ELR (cell line): ENCODE measurements at places on chromosomes 5 and 9.
A peak's percentile ranks its signal among the peaks of the same experiment; 100 is the strongest.

DNA sequence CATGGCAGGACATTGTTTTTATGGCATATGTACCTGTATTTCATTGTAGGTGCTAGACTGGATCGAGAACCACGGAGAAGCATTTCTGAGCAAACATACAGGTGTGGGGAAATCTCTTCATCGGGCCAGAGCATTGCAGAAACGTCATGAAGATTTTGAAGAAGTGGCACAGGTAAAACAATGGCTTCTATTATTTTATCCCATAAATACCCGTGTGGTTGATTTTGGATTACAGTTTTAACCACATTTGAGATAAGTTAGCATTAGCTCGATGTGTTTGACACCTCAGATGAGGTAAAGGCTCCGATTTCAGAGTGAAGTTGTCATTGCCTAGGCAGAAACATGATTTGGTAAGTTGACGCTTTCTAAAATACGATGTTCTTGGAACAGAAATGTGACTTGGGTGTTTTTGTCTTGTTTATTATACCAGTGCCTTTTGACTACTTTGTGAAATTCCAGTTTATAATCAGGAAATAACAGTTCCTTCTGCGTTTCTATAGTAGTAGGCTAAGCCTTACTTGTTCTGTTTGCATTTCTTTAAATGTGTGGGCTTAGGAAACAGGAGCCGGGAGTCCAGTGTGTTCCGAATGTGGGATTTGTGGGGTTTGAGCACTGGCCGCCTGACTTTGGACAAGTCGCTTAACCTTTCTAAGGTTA is 187.7 kb downstream of the TRIO start:
- no peak for DNase-seq

DNA sequence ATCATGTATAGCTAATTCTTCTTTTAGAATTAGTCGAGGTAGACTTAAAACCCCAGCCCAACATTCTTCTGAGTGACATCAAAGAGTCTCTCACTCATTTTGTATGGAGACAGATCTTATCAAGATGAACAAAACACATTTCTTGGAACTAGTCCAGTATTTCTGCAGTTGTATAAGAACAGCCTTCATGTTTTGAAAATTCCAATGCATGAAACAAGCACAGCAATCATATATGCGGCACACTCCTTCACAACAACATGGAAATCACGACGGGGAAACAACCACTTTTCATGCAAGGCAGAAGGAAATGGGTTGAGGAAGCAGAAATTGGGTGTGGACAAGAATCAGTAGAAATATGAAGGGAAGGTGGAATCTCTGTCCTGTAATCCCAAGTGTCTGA is 113.8 kb downstream of the PLK2 start:
- DNase-seq = no peak

DNA sequence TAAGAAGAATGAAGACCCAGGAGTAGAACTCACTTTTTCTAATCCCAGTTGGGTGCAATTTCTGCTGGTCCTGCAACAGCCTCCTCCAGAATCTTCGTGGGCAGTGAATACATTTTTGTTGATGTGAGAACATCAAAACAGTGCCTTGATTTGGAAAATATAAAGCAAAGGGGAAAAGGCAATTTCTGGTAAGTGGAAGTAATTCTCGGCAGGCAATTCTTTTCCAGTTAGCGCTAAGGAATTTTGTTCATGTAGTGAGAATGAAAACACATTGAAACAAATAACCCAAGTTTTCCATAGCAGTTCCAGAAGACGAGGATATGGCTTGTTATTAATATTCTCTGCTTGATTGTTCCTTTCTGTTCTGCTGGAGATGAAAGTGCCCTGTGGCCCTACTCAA is 178.7 kb downstream of the SPATA31D1 start:
- no peak for DNase-seq

- peak; percentile 57 for DNase-seq
Observed at GRCh38 chr5:138138949-138139780, at the start of gene NME5. Gene NME5, minus strand, starts transcription at chr5:138139428. Its CDS starts 648 bp downstream, at chr5:138138780.

DNA sequence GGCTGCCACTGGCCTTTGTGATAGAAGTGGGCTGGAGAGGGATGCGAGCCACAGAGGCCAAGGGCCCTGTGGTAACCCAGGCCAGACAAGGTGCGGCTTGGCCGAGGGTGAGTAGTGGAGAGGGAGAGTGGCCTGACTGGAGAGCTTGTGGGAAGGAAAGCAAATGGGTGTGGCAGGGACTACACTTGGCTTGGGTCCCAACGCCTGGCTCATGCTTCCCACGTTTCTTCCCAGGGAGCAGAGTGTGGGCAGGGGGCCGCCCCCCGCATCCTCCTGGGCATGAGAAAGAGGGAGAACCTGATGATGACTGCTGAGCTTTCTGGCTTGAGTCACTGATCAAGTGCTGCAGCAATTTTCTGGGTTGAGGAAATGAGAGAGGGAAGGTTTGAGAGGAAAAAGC is 95.7 kb downstream of the ANKH start:
- peak; percentile 29 for DNase-seq

GRCh38 chr9:69014013-69014412 is at the start of gene PRKACG:
Gene PRKACG, minus strand, starts transcription at chr9:69014113. Its CDS starts 21 bp downstream, at chr9:69014092.
- DNase-seq = no peak

- DNase-seq = peak; percentile 81
Observed at GRCh38 chr5:133944263-133945185, 23.9 kb downstream of the C5orf15 start.

DNA sequence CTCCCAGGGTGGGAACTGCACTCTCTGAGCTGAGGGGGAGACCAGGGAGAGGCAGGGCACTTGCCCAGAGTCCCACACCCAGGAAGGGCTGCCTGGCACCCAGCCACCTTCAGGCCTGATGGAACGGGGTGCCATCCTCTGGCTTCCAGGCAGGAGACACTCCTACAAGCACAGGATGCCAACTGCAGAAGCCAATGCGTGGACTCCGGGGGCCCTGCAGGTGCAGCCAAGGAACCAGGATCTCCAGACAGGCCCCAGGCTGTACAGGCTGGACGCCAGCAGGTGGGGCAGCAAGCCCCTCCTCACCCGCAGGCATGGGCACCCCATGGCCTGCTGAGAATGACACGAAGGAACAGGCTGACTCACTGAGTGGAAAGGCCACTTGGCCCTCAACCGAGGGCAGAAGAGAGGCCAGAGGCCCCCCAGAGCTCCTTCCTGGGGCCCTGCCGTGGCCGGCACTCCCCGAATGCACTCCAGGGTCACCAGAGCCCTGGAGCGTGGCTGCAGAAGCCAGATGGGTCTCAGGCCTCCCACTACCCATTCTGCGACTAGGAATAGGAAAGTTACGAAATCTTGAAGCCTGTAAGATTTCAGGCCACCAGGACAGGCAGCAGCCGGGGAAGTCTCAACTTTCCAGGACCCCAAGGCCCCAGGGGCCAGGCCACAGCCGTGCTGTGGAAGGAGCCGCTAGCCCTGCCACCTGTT is 15.7 kb downstream of the NACC2 start:
- no peak for DNase-seq

GRCh38 chr5:79509244-79509885 is 4.6 kb downstream of the HOMER1 start:
- DNase-seq = no peak

GRCh38 chr5:149366169-149366729 is 8.4 kb downstream of the PCYOX1L start:
- DNase-seq = no peak

GRCh38 chr9:22574740-22575139 is 128.1 kb downstream of the DMRTA1 start:
- DNase-seq = no peak

- DNase-seq = no peak
Observed at GRCh38 chr5:154608531-154609011, 130.5 kb upstream of the HAND1 start.

- DNase-seq = no peak
Observed at GRCh38 chr5:68074048-68074632, 141.4 kb upstream of the PIK3R1 start.

DNA sequence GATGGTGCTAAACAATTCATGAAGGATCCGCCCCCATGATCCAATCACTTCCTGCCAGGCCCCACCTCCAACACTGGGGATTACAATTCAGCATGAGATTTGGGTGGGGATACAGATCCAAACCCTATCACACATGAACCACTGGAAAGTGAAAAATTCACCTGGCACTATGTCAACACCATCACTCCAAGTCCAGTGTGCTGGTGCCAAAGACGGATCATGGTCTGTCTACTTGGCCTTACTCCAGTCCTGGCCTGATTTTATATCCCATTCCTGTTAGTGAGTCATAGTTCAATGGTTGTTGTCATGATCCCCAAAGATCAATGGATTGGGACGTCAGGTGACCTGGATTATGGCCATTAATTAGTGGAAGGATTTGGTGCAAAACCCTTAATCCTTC is 147.4 kb upstream of the RPS23 start:
- no peak for DNase-seq

GRCh38 chr5:125987677-125988255 is 435.4 kb upstream of the GRAMD2B start:
- no peak for DNase-seq

DNA sequence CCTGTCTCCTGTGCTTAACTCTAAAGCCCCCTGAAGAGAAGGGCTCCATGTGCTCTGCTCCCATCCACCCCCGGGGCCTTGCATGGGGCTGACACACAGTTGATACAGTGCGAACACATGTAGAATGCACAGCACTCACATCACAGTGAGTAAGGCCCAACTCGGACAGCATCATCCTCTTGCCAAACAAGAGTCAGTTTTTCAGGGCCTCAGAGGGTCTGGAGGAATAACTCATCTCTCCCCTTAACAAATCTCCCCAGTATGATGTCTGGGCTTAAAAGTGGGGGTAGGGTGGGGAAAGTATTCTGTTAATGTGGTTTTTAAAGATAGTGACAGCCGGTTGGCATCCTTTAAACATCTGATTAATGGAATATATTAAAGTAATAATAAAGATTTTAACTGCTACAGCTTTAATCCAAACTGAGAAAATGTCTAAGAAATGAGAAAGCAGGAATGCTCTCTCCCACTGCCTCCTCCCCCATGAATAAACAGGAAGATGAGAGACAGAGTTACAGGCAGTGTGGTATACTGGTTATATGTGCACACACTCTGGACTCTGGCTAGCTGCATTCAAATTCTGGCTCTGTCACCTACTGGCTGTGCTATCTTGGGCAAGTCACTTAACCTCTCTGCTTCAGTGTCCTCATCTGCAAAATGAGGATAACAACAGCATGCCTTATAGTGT is 22.5 kb downstream of the APBA1 start:
- peak; percentile 20 for DNase-seq

DNA sequence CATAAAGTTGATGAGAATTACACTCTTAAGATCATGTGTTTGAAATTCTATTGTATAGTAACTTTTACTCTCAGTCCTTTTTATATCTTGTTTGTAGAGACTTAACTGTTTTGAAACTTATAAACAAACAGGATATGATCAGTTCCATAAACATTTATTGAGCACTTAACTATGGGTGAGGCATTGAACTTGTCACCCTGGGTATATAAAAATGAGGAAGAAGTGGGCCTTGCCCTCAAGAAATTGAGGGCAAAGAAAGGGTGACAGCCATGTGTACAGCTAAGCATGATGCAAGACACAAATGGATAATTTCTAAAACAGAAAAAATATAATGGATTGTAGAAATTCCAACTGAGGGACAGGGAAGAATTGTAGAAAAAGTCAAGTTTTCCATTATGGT is 15.7 kb downstream of the UNC13B start:
- DNase-seq = no peak

DNA sequence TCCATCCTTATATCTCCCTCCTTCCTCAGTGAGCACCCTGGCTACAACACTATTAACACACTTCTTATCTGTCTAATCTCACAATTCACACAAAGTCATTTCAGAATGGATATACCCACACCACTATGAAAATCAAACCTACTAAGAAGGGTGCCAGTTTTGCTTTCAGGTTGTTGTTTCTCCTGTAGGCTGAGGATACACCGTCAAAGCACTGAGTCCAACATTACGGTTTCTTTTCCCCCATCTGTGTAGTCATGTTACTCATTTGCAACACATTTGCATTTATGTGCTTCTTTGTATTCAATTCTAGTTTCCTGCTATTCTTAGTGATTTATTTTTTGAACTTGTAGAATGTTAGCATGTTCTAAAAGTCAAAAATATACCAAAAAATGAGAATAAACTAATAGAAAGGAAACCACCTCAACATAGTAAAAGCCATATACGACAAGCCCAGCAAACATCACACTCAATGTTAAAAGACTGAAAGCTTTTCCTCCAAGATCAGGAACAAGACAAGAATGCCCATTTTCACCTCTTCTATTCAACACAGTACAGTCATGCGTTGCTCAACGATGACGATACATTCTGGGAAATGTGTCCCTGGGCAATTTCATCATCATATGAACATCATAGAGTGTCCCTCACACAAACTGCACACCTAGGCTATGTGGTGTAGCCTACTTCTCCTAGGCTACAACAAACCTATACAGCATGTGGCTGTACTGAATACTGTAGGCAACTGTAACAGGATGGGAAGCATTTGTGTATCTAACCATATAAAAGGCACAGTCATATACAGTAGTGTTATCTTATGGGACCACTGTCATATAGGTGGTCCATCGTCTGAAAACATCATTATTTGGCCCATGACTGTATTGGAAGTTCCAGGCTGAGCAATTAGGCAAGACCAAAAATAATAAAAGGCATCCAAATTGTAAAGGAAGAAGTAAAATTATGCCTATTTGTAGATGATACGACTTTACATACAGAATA is 6.3 kb downstream of the ROR2 start:
- no peak for DNase-seq

GRCh38 chr5:73454379-73455036 is 5.9 kb upstream of the FOXD1 start:
- DNase-seq = peak; percentile 83

DNA sequence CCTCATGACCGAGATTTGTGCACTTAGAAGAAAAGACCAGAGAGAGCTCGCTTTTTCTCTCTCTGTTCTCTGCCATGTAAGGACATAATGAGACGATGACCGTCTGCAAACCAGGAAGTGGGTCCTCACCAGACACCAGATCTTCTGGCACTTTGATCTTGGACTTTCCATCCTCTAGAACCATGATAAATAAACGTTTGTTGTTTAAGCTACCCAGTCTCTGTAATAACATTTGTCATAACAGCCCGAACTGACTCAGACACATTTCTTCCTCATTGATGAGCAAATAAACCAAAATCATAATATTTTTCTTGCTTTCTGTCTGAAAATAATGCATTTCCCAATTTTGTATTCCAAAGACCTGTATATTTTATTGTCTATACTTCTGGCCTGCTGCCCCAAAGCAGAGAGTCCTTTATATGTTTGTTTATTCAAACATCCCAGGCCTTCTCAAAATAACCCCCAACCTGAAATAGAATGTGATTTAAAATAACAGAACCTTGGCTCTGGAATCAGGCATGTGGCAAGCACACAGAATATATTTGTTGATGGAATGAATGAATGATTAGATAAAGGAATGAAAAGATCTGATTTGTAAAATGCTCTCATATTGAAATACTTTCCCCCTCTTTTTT is 396.5 kb downstream of the ADGRV1 start:
- DNase-seq = no peak

GRCh38 chr5:35360671-35361070 is 130.4 kb upstream of the PRLR start:
- DNase-seq = no peak

DNA sequence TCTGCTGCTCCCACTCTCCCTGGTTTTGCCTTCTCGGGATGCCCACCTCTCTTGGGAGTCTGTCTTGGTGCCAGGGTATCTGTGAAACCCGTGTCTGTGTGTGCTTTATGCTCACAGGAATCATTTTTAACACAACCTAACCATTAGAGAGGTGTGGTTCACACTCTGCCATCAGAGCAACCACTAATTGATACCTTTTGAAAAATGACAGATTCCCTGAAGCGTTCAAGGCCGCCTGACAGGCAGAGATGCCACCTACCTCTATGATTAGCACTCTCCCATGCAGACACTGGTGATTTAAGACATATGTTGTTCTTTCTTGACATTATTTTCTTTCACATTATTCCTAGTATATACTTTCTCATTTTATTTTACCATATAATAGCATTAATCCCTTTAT is 207.3 kb upstream of the SGCD start:
- DNase-seq = no peak

GRCh38 chr5:37665889-37666288 is 174.0 kb downstream of the GDNF start:
- DNase-seq = no peak
